ENCODE measurements at places on chromosomes 2 and 18.

DNA sequence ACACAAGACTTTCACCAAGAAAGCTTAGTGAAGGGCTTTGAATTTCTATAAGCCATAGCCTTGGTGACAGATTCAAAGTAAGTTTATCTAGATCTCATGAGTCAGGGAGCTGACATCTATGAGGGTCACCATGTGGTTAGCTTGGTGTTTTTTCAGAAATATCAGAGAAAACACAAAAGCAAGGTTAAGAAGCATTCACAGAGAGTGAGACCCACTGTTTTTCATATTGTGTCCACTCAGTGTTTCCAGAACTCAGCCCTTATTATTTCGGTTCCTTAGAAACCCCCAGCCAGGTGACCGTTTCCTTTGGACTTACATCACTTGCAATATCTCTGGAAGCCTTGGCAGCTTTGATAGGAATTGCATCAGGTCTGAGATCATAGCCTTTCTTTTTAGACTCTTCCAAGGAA, 76.6 kb downstream of the NEB start:
- no peaks in the 10 kb centered on the region for H3K27me3 ChIP-seq
- no peak for DNase-seq
- no peaks in the 10 kb centered on the region for H3K36me3 ChIP-seq
- H3K4me1 ChIP-seq: no peaks in the 10 kb centered on the region
- H3K4me3 ChIP-seq: no peak overlapping the region

DNA sequence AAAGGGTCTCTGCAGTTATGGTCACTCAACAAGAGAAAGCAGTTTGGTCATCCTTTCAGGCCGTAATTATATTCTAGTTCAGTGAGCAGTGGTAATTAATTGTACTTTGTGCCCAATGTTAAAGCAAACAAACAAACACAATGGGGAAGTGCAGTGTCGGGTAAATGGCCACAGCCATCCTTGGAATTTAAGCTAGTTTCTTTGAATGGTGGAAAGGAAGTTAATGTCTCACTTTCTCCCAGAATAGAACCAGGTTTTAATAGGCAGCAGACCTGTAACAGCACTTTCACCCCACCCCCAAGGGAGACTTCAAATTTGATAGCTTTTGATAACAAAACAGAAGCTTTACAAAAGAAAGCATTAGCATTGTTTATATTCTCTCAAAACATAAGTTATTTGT, 20.0 kb upstream of the ITGAV start:
- DNase-seq: no peak
- no peak overlapping the region for H3K27ac ChIP-seq
- H3K4me1 ChIP-seq: no peaks in the 10 kb centered on the region
- no peak overlapping the region for H3K4me3 ChIP-seq
- no peaks in the 10 kb centered on the region for H3K36me3 ChIP-seq
- no peaks in the 10 kb centered on the region for H3K27me3 ChIP-seq

DNA sequence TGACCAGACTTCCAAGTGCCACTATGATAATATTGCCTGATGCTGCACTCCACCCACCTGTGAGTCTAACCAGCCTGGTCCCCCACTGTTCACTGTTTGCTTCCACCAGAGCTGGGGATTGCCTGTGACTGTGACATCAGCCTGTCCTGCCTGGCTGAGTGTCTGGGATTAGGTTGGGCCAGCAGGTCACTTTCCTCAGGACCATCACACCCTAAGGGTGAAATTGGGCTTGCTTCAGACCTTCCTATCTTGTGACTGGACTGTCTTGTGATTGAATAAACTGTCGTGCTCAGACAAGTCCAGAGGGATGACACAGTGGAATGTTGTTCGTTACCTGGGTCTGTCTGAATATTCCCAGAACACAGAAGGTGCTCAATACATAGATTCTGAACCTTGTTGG, 87.4 kb upstream of the HK2 start:
- H3K4me1 ChIP-seq: peaks cover 6% of the 10 kb centered on the region
- no peak overlapping the region for H3K4me3 ChIP-seq
- no peaks in the 10 kb centered on the region for H3K36me3 ChIP-seq
- DNase-seq: no peak
- H3K27ac ChIP-seq: no peak overlapping the region

DNA sequence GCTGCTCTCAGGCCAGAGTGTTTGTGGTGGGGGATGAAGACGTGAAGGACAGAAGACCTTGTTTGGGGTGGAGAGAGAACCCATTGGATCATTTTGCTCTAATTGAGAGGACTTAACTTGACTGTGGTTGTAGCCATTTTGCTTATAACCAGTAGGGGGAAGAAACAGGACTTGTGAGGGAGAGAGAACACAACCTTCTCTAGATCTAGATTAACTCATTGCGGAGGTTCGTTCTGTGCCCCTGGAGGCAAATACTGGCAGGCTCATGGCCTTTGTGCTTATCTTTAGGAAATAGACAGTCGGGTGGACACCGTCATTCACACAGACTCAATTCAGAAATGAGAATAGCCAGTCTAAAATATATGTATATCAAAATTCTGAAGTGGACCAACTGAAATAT, 147.0 kb upstream of the LHCGR start:
- no peaks in the 10 kb centered on the region for H3K36me3 ChIP-seq
- H3K4me3 ChIP-seq: no peak overlapping the region
- H3K27ac ChIP-seq: no peak overlapping the region

- no peak overlapping the region for H3K4me3 ChIP-seq
- DNase-seq: no peak
- no peaks in the 10 kb centered on the region for H3K27me3 ChIP-seq
These were observed 125.7 kb downstream of the KCTD1 start for GRCh38 chr18:26422472-26423162.
